Left cardiac atrium (tissue), 4 donors: ENCODE measurements at places on chromosomes 6 and 20.
A peak's percentile ranks its signal among the peaks of the same experiment; 100 is the strongest.

DNA sequence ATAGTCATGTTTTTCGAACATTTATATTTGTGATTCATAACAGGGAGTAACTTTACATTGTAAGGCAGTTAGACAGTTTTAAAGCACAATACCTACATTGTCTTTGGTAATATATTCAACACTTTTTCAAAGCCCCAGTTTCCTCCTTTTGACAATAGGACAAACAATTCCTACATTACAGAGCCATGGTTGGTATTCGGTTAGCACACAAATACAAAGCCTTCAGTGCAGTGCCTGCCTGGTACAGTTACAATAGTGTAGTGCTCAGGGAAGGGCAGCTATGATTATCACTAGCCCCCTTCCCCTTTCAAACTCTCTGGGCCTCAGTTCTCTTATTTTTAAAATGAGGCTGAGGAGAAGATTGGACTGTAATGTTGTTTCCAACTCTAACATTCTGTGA lies 207.8 kb downstream of the TPBG start:
- DNase-seq: no peak

- DNase-seq: no peak
These were observed 192.2 kb downstream of the TPBG start for GRCh38 chr6:82555801-82556200.

- DNase-seq: no peak
These were observed 28.8 kb downstream of the RWDD2A start for GRCh38 chr6:83221889-83222479.

GRCh38 chr20:7226156-7226555 lies 458.7 kb downstream of the BMP2 start:
- DNase-seq: no peak

DNA sequence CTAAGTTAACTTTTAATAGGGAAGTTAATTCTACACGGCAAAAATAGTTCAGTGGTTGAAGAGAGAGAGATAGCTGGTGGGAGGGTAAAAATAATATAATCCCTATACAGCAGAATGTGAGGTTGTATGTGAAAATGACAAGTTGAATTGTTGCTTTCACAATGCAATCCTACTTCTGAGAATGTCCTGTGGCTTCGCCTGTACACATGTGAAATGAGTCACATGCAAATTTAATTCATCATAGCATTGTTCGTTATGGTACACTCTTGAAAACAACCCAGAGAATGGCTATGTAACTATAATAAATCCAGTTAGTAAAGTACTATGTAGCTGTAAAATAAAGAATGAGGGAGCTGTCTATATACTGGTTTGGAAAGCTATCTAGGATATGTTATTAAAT lies 46.0 kb upstream of the HINT3 start:
- no peak for DNase-seq

GRCh38 chr20:31866221-31866620 lies 4.1 kb downstream of the DUSP15 start:
- no peak for DNase-seq

DNA sequence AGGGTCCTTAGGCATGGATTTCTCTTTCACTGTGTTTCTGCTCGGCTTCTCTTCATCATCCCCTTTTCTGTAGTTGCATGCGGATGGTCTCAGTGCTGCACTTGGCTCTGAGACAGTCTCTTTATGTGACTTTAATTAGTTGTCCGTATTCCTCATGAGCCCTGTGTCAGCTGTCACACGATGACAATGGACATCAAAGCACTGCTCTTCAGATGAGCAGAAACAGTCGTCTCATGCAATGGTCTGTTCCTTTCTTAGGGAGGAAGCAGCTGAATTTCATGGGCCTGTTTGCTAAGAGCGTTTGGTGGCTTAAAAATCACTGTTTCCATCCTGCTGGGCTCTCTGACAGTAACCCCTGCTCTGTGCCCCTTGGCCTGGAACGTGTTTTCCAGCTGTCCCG lies 64.9 kb downstream of the SYTL3 start:
- no peak for DNase-seq

DNA sequence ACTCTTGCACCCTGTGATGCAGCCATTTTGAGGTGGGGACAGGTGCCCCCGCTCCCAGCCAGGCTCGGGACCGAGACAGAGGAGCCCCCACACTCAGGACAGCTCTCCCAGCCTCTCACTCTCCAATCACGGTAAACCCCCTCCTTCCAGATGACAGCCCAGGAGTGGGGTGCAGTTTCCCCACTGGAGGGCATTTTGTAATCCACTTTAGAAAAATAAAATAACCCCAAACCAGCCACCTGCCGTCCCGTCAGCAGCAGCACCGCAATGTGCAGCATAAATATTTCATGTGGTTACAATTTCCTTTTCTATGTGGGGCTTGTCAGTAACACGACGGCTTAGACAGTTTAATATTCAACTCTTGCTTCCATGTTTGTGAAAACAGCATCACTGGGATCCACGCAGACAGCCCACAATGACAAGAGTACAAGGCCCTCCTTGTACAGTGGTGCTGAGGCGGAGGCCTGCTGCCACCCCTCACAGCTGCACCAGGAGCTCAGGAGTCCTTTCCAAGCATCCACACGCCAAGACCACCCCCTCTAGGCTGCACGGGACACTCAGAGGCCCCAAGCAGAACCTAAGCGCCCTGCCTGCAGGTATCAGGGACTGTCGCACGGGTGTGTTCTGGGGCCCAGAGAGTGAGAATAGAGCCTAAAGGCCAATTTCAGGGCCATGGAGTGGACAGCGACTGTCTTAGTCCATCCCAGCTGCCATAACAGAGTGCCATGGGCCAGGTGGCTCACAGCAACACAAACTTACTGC lies 116.7 kb downstream of the JPH2 start:
- DNase-seq: no peak

DNA sequence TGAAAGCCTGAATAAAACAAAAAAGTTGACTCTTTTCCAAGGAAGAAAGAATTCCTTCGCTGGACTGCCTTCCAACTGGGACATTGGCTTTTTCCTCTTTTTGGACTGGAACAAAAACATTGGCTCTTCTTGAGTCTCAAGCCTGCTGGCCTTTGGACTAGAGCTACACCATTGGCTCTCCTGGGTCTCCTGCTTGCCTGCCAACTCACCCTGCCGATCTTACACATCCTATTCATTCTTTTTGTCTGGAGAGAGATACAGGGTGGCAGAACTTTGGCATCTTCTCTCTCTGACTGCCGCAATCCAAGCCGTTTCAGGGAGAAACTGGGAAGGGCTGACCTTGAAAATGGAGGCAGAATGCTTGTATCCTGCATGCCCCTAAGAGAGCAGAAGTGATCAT lies 20.2 kb downstream of the DDO start:
- no peak for DNase-seq

DNA sequence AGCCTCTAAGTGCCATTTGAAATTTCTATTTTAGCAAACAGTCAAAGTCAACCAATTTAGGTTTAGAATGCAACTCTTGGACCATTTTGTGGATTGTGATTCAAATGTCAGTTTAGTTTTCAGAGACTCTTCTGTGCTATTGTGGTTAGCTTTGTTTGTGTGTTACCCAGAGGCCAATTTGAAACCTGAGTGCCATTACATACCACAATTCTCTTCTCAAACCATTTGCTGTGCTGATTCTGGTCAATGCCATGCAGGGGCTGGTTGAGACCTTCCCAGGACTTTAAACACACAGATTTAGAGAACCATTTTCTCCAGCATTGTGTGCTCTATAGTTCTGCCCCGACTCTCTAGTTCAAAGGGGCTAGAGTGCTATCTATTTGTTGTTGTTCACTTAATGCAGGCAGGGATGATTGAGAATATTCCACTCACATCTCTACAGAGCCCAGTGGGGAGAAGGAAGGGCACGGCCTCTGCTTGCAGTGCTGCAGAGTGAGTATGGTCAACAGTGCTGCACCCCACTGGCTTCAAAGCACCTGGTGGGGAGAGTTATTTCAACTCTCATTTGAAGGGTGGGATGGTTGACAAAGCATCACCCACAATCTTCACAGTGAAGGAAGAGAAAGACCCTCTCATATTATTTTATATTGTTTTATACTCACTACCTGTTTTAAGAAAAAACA lies 738.2 kb downstream of the COL12A1 start:
- DNase-seq: no peak

DNA sequence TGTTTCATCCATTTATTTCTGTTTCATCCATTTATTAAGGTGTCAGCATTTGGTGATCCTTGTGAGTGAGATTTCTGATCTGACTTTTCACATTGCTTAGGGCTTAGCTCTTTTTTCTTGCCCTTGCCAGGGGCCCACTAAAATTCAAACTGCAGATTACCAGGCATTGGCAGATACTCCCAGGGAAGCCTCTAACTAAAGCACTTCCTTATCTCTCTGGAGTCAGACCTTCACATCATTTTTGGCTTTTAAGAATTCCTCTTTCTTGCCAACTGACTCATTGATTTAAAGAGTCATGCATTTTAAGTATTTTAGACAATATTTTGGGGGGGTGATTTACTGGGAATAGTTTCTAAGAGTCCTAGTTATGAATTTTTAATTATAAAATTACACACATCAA lies 2.6 kb upstream of the WFDC8 start:
- no peak for DNase-seq

- no peak for DNase-seq
These were observed 109.9 kb downstream of the MAP3K4 start for GRCh38 chr6:161101517-161101916.

GRCh38 chr6:12277386-12277785 lies 12.8 kb upstream of the EDN1 start:
- no peak for DNase-seq

GRCh38 chr6:134097114-134097707 lies 44.8 kb upstream of the SLC2A12 start:
- peak; percentile 63 for DNase-seq

GRCh38 chr6:22499815-22500214 lies 69.6 kb upstream of the HDGFL1 start:
- DNase-seq: no peak

- no peak for DNase-seq
These were observed 121.7 kb upstream of the VGLL2 start for GRCh38 chr6:117143647-117144046.

DNA sequence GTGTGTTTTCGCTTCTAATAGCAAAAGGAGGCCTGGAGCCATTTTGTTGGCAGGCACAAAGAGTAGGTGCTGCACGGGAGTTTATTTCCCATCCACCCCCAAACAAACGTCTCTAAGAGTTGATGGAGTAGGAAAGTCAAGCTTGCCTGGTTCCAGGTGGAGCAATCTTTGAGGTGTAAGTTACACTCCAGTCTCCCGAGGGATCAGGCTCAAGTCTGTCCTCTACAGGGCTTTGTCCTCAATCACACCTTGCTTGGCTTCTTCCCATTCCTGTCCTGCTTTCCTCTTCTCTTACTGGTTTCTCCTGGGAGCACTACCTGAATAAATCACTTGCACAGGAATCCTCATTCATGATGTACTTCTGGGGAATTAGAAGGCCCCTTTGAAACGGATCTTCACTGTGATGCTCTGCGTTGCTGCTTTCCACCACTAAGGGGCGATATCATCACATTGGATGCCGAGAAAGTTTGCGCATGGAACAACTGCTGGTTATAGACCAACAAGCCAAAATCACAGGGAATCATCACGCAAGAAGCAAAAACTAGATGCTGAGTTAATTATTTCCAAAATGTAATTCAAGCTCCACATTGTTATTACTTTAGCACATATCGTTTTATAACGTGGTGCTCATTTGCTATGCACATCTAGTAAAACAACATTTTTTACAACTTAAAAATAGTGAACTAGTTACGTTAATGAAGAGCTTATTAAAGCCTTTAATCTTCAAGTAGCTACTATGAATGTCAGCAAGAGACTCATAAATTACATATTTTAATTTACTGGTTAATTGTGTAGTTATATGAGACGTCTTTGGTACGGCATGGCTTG lies 156.8 kb downstream of the DNAH8 start:
- peak; percentile 32 for DNase-seq

- no peak for DNase-seq
These were observed 79.9 kb downstream of the ATXN1 start for GRCh38 chr6:16681260-16681873.

DNA sequence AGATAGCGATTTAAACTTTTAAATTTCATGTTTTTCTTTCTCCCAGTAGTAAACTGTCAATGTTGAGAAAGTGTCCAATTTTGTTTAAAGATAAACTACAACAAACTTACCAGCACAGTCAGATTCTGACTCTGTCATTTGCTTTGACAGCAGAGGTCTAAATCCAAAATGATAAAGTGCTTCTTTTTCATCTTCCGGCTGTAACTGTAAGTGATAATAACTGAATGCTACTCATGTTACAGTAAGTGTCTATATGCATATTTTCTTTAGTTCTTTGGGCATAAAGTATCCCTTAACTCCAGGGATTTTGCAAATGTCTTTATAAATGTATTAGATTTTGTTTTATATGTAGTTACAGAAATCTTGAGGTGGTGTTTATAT lies 610.4 kb downstream of the RFPL4B start:
- no peak for DNase-seq

DNA sequence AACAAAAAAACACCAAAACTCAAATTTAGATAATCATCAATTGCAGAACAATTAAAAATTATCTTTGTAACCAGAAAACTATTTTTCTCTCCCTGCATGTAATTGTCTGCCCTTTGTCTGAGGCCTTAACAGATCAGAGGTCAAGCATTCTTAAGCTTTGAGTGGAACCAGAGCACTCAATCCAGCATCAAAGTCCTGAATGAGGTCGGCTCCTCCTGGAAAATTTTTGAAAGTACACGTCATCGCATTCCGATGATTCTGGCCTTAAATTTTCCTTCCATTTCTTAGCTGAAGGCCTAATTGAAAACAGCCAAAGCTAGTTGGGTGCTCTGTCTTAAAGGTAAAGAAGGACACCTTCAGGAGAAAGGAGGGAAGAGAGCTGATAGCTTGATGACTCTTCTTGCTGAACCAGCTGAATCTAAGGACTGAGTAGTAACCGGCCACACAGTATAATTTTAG lies 510.2 kb upstream of the SULF2 start:
- no peak for DNase-seq
